Activated CD8-positive, alpha-beta T cell treated with anti-CD3 and anti-CD28 coated beads, Interleukin-2, amount 10 ng/mL, durations not matched to agents 7 days and 5 days (primary cell): ENCODE measurements at places on chromosomes 11 and 22. TPM values are rescaled to one million over a fixed set of nuclear protein-coding genes. Genes with fewer than 3 reads are reported as not detected.
A peak's percentile ranks its signal among the peaks of the same experiment; 100 is the strongest.

DNA sequence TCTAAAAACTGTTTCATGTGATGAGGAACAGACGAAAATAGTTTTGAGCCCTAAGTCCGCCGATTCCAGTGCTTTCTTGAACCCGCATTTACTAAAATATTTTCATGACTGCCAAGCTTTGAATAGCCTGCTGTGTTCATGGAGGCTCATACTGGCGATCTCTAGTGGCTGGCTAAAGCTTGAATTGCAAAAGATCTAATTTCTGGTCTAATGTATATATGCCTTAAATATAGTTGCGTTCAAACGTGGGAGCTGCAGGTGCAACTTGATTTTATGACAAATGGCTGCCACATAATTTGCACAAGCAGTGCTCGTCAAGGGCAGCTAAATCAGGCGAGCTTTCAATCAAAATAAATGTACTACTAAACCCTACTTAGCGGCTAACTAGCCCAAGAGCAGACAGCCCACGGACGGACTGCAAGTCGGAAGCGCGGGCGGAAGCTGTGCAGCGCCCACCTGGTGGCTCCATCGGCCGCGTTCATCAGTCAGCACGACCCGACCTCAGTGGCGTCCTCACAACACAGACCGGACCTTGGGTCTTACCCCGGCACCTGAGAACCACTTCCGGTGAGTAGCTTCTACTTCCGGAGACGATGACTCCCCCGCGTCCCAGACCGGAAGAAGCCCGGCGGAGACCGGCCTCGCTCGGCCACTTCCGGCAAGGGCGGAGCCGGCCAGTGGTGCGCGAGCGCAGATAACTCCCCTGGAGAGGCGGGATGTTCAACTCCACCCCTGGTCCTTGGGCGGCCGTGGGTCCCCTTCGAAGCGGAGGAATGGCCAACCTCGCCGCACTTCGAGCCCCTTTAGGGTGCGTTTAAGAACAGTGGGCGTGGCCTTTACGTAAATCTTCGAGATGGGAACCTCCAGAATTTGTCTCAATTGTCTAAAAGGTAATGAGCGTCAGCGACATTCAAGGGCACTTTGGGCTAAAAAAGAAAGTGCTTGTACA, 6.1 kb downstream of the RPL27A start:
- H3K27ac ChIP-seq: peak overlapping the region; percentile 97
- H3K27me3 ChIP-seq: no peaks in the 10 kb centered on the region
- H3K4me1 ChIP-seq: peaks cover 66% of the 10 kb centered on the region
- peak overlapping the region; percentile 96 for H3K4me3 ChIP-seq
- DNase-seq: peak; percentile 91
- H3K36me3 ChIP-seq: peaks cover 78% of the 10 kb centered on the region

DNA sequence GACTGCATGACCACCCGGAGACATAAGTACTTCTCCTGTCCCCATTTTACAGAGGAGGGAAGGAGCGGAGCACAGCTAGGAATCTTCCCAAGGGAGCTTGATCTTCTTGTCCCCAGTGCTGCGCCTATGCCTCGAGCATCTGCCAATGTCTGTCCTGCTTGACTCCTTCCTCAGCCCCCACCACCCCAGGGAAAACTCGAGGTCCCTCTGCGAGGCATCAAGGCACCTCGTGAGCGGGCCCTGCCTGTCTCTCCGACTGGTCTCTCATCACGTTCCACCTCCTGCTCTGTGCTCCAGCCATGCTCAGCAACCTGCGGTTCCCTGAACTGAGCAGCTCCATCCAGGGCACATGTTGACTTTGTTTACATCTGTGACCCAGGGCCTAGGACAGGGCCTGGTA, 2.5 kb downstream of the NCF4 start:
- H3K4me3 ChIP-seq: no peak overlapping the region
- H3K27me3 ChIP-seq: no peaks in the 10 kb centered on the region
- peak overlapping the region; percentile 99 for H3K27ac ChIP-seq
- peaks cover 66% of the 10 kb centered on the region for H3K4me1 ChIP-seq
- H3K36me3 ChIP-seq: peaks cover 37% of the 10 kb centered on the region

OR4C45 gene
- total RNA-seq: not detected

SDHAF2 gene
- 51.6 TPM for total RNA-seq

DNA sequence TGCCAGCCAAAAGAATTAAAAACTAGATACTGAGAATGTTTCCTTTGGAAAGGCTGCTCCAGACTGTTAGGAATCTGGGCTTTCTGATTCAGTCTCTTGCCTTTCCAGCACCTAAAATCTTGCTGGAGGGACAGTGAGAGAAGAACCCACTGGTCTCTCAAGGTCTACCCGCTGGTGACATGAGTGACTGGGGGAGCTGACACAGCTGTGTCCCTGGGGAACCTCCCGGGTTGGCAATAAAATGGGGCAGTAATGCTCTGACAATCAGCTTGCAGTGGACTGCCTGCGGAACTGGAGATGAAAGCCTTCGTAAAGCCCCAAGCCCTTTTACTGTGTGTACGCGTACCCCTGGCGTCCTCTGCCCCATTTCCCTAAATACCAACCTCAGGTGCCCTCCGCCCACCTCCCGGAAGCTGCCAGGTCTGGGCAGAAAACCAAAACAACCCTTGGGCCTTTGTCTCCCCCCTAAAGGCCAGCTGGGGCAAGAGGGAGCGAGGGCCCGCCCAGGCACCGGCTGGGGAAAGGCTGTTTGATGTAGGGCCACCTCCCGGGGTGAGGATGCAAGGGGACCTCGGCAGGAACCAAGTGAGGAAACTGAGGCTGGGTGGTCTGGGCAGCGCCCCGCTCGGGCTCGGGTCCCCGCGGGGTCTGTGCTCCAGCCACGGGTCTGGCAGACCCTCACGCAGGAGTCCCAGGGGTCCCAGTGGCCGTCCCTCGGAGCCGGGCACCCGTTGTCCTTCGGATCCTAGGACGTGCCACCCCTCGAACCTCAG, 741 bp downstream of the CARS1 start:
- peaks cover 23% of the 10 kb centered on the region for H3K36me3 ChIP-seq
- H3K4me3 ChIP-seq: peak overlapping the region; percentile 87
- H3K27me3 ChIP-seq: no peaks in the 10 kb centered on the region
- DNase-seq: peak; percentile 37
- peaks cover 46% of the 10 kb centered on the region for H3K4me1 ChIP-seq

SMTNL1 gene
- not detected for total RNA-seq

KRTAP5-11 gene
- not detected for total RNA-seq

- H3K36me3 ChIP-seq: peaks cover 29% of the 10 kb centered on the region
- no peak overlapping the region for H3K4me3 ChIP-seq
- peaks cover 40% of the 10 kb centered on the region for H3K4me1 ChIP-seq
- peak overlapping the region; percentile 32 for H3K27ac ChIP-seq
- no peak for DNase-seq
These were observed 45.5 kb downstream of the AP2A2 start for GRCh38 chr11:971092-971690.

PIH1D2 gene
- total RNA-seq: 0.24 TPM

GRCh38 chr11:44305470-44306051, 4.4 kb downstream of the ALX4 start:
- H3K4me1 ChIP-seq: peaks cover 29% of the 10 kb centered on the region
- H3K36me3 ChIP-seq: no peaks in the 10 kb centered on the region

PACSIN3 gene
- total RNA-seq: 2.1 TPM

- no peaks in the 10 kb centered on the region for H3K27me3 ChIP-seq
- DNase-seq: peak; percentile 58
- peak within 1 kb of the TSS; percentile 97 for H3K4me3 ChIP-seq
- H3K36me3 ChIP-seq: peaks cover 51% of the 10 kb centered on the region
- peaks cover 45% of the 10 kb centered on the region for H3K4me1 ChIP-seq
- peak within 1 kb of the TSS; percentile 97 for H3K27ac ChIP-seq
These were observed at the start of gene MTFP1 for GRCh38 chr22:30425616-30426387. MTFP1 (plus strand) TSS chr22:30425768; CDS start chr22:30425880, 112 bp downstream.

SCGB1D2 gene
- total RNA-seq: not detected

DNA sequence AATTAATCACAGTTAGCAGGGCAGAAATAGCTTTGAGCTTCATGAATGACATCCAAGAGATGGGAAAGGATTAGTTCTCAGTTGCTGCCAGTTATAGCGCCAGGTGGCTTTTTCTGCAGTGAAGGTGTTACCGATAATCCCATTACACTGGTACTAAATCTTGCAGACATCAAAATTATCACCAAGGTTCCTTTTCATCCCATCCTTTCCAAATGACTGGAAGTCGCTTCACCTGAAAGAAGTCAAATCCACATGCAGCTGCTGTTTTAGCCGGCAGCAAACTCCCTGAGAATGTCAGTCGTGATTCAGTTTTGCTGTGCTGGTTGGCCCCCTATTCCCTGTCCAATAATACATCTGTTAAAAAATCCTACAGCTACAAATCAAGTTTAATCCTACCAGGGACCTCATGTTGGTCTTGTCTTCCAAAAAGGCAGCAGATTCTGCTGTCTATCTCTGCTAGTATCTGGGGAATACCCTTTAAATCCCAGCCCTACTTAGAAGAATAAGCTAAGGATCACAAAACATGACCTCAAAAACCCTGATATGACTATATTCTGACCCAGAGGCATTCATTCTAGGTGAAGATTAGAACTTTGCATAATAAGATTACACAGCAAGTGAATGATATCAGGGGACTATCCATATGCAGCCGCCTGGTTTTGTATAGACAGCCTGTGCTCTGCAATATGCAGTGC, 31.7 kb downstream of the IMMP1L start:
- no peaks in the 10 kb centered on the region for H3K27me3 ChIP-seq
- DNase-seq: no peak
- no peak overlapping the region for H3K27ac ChIP-seq
- no peaks in the 10 kb centered on the region for H3K36me3 ChIP-seq

GRCh38 chr11:37449146-37449545, 851.1 kb upstream of the RAG2 start:
- no peak overlapping the region for H3K27ac ChIP-seq
- H3K4me1 ChIP-seq: no peaks in the 10 kb centered on the region
- H3K27me3 ChIP-seq: no peaks in the 10 kb centered on the region
- no peaks in the 10 kb centered on the region for H3K36me3 ChIP-seq
- no peak overlapping the region for H3K4me3 ChIP-seq
- DNase-seq: no peak

GRCh38 chr11:134049303-134049702, 19.6 kb upstream of the JAM3 start:
- no peaks in the 10 kb centered on the region for H3K27me3 ChIP-seq
- no peak overlapping the region for H3K4me3 ChIP-seq
- peak; percentile 32 for DNase-seq
- no peaks in the 10 kb centered on the region for H3K36me3 ChIP-seq

- no peaks in the 10 kb centered on the region for H3K4me1 ChIP-seq
- H3K36me3 ChIP-seq: no peaks in the 10 kb centered on the region
- DNase-seq: no peak
- H3K27me3 ChIP-seq: peaks cover 3% of the 10 kb centered on the region
- no peak overlapping the region for H3K27ac ChIP-seq
- H3K4me3 ChIP-seq: no peak overlapping the region
These were observed 13.4 kb downstream of the LGR4 start for GRCh38 chr11:27459191-27459590.

MEI1 gene
- total RNA-seq: 48.1 TPM

DNA sequence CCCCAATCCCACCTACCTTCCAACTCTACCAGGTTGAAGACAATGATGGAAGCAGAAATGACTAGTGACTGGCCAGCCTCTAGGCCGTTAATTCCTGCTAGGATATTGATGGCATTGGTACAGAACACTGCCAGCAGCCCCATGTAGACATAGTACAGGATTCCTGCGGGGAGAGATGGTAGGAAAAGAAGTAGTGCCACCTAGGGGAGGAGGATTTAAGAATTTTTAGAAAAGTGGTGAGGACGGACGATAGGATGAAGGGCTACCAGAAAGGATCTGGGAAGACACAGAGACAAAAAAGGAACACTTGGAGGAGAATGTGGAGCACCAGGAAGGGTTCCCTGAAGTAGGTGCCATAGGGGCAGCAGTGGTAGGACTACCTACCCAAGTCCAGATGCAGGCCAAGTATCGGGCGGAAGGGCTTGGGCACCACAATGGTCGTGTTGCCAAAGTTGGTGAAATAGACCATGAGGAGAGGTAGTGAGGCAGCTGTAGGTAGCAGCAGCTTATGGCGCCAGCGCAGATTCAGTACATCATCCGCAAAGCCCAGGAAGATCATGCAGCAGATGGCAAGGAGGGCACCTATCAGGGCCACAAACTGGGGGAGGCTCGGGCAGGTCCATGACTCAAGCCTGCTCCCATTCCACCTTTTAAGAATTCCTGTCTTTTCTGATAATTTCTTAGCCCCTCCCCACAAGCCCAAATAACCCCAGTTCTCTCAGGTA, 1.2 kb downstream of the DPAGT1 start:
- peak overlapping the region; percentile 95 for H3K27ac ChIP-seq
- H3K36me3 ChIP-seq: peaks cover 46% of the 10 kb centered on the region
- peaks cover 56% of the 10 kb centered on the region for H3K4me1 ChIP-seq
- DNase-seq: no peak

DNA sequence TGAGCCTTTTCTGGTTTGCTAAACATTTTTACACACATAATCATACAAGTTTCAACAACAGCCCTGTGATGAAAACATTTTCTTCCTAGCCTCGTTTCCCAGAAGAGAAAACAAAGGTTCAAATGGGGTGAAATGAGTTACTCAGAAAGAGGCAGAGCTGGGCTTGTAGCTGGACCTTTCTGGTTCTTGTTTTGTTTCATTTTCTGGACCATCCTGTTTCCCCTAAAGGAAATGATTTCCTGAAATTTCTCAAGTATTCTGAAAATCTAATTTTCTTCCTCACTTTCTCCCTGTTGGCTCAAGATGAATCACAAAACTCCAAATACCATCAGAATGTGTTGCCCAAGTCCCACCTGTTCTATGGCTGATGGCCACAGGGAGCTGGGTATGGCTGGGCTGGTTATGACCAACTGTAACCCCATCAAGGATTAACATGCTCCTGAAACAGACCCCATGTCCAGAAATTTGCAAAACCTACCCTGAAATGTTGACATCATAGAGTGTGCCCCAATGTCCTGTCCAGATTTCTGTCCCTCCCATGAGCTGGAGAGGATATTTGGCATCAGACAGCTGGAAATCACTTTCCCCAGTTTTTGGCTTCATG, 6.7 kb upstream of the APOL4 start:
- DNase-seq: no peak
- peaks cover 19% of the 10 kb centered on the region for H3K27me3 ChIP-seq
- H3K4me3 ChIP-seq: no peak overlapping the region
- H3K36me3 ChIP-seq: peaks cover 6% of the 10 kb centered on the region

POTEH gene
- total RNA-seq: not detected

DNA sequence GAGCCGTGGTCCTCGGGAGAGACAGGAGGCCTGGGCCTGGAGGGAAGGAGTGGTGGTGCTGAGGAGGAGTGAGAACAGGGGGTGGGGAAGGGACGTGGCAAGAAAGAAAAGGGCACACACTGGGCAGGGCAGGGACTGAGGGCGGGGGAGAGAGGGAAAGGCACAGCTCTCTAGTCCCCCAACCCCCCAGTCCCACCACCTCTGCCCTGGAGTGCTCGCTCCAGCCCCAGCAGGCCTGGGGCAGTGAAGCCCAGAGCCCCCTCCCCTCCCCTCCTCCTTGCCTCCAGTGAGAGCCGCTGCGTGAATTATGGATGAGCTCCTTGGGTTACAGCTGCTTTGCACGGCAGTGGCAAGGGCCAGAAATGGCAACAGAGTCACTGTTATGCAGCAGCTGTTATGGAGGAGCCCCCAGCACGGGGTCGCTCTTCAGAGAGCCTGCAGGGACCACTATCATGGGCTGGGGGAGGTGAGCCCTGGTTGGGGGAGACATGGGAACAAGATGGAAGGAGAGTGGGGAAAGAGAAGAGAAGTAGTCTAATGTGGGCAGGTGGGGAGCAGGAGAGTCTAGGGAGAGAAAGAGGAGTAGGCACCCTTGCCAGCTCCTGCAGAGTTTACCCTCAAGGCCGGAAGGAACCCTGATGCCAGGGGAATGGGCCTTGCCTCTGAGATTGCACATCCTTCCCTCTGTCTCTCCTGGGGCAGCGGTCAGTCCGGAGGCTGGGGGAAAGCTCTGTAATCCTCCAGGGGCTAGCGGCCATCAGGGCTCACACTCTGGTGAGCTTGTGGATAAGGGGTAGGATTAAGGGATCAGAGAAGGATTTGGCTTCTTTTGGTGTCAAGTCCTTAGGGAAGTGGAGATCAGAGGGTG, 3.6 kb downstream of the RTN4RL2 start:
- no peaks in the 10 kb centered on the region for H3K36me3 ChIP-seq
- peaks cover 28% of the 10 kb centered on the region for H3K4me1 ChIP-seq
- no peak for DNase-seq
- H3K4me3 ChIP-seq: no peak overlapping the region
